Iris pigment epithelial cell (primary cell): ENCODE measurements at places on chromosomes 7 and 10.

DNA sequence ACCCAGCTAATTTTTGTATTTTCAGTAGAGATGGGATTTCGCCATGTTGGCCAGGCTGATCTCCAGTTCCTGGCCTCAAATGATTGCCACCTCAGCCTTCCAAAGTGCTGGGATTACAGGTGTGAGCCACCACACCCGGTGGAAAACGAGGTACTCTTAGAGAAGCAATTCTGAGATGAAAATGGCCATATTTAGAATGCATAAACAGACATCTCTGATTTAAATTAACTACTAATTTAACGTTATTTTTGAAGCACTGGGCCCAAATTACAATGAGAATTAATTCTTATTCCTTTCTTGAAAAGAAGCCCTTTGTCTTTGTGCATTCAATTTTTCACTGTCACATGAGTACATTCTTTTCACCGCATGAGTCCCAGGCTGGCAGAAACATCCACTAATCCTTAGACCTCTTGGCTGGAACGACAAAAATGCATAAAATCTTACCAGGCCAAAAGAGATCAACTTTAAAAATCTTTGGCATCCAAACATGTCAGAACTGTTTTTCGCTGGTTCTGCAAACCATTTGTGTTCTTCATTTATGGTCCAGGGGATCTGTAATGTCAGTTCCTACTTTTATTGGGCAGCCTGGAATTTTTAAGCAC lies 60.1 kb upstream of the CAPZA2 start:
- DNase-seq, result peak; percentile 68

DNA sequence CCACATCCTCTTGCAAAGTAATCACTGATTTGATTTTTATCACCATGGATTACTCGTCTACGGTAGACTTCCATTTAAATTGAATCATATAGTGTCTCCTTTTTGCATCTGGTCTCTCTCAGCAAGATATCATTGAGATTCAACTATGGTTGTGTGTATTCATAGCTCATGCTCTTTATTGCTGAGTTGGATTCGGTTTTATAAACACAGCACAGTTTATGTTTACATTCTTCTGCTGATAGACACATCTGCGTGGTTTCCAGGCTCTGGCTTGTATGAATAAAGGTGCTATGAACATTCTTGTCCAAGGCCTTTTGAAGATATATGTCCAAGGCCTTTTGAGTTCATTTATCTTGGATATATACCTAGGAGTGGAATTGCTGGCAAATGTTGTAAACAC lies 356.5 kb upstream of the CELF2 start:
- DNase-seq, result peak; percentile 69

DNA sequence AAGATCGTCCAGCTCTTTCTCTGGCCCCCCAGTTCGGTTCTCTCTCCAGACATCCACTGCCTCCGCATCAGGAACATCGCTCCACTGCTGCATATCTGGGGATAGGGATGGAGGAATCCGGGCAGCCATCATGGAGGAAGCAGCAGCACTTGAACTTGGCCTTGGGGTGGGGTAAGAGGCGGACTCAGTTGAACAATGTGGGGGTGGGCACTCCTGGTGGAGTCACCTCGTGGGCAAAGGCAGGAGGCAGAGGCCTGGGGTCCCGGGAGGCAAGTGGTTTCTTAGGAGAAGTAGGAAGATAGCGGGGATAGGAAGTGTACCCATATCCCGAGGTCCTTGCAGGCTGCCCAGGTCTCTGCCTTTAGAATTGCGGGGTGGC lies 98.3 kb downstream of the CHST15 start:
- DNase-seq, result no peak

GRCh38 chr7:151082141-151083070 lies 887 bp downstream of the TMUB1 start:
- no peak for DNase-seq

DNA sequence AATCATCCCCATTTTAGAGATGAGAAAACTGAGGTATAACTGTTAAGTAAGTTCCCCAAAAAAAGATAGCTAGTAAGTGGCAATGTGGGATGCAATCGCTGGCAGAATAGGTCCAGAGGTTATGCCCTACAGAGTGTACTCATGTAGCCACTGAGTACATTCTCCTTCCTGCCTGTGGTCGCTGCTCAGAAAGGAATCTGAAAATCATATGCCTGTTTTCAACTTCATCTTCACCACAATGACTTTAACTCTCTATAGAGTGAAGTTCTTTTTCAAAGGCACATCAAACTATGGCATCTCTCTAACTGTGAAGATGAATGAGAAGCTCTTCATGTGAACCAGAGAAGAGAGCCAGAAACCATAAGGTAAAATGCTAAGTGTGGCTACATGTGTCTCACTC lies 162.2 kb upstream of the SLC25A13 start:
- no peak for DNase-seq

GRCh38 chr10:58919927-58920654 lies 256.4 kb upstream of the PHYHIPL start:
- peak; percentile 74 for DNase-seq

- no peak for DNase-seq
Observed at GRCh38 chr7:138228119-138228518, 151.9 kb downstream of the AKR1D1 start.

GRCh38 chr7:16785846-16786245 lies 19.0 kb downstream of the AGR2 start:
- DNase-seq, result no peak

GRCh38 chr10:116139886-116140285 lies 133.1 kb downstream of the GFRA1 start:
- DNase-seq, result no peak

DNA sequence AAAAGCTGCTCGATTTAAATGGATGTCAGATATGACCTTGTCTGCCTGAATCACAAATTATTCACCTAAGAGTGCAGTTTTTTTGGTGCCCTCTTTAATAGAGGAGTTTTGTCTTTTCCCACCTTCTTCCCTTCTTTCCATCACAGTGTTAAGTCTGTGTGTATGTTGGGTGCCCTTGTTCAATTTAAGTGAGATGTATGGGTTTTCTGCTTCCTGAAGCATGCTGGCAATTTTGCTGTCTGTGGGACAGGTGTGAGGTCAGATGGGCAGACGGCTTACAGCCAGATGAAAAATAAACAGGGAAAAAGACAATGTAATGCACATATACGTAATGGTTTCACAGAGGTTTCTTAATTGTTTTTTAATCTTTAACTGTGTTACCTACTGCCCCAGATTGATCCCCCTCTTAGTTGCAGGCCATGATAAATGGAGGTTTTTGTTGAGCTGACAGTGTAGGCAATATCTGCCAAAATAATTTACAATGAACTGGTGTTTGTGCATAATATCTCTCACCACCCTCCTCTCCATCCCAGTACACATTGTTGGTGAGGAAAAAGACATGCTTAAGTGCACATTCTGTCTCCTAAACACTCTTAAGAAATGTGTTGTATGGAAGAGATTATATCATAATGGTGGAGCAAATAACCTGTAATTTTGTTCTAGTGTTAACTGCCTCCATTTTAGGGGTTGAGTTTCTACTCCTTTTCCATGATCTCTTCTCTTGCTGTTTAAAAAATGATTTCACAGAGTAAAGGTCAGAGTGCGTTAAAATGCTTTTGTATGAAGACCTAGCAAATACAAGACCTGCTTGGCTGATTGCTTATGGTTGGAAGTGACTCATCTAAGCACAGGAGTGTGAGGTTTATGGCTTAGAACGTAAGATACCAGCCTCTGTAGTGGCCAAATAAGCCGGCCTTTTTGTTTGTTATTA lies 123.9 kb downstream of the LRRC4 start:
- DNase-seq, result peak; percentile 93

GRCh38 chr10:49592726-49593563 lies 17.2 kb upstream of the SLC18A3 start:
- peak; percentile 43 for DNase-seq

GRCh38 chr10:26211781-26212444 lies 4.7 kb upstream of the GAD2 start:
- no peak for DNase-seq

GRCh38 chr7:153401795-153402720 lies 642.5 kb downstream of the ACTR3B start:
- no peak for DNase-seq

DNA sequence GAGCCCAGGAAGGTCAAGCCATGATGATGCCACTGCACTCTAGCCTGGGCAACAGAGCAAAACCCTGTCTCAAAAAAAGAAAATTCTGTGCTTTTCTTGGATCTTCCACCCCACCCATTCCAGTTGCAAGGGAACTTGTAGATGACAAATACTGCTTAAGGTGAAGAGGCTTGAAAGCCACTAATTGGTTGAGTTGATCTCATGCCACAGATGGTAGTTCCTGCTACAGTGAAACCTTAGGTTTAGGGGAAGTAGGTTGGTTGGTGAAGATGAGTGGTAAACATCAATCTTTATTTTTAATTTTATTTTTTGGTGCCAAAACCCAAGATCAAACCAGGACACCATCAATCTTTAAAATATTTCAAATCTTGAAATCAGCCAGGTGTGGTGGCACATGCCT lies 2.9 kb upstream of the GDI2 start:
- no peak for DNase-seq

DNA sequence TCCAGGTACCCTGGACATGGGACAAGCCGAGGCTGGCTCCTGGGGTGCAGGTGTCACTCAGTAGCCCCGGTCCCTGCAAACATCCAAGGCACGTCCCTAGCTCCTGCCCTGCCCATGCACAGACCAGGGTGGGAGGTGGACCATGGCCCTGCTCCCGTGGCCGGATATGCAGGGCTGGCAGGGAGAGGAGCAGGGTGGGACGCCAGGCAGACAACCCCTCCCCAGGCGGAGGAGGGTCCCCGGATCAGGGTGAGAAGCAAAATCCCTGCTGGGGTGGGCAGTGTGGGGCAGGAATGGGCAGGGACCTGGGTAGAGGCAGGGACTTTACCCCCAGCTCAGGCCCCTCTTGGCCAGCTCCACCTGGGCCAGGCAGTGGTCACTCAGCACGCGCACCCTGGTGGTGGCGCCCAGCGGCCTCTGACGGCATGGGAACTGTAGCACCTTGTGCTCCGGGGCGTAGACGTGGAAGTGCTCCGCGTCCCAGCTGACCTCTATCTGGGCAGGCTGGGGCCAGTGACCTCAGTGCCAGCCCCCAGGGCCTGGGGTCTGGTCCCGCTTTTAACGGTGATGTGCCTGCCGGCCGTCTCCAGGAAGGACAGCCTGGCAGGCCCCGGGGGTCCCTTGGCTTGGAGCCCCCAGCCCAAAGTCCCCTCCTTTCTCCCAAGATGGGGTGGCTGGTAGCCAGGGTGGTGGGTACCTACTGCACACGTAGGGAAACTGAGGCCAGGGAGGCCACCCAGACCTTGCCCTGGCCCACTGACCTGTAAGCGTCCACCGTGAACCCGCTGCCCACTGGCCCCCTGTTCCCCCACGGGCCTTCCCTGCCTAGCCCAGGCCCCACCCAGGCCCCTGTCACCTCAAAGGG lies 1.2 kb downstream of the GRIFIN start:
- no peak for DNase-seq

DNA sequence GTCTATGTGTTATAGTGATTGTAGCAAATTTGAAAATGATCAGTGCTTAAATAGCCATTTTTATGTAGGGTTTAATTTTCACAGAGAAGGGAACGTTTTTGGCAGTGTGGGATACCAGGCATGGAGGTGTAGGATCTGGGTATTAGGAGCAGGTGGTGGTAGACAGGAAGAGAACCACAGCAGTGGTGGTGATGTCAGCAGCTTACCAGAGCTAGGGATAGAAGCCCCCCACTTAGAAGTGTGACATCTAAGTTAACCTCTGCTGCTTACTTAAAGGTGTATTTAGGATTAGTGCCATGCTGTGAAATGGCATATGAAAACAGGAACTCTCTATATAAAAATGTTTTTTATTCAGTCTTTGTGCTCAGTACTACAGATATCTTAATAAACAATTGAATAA lies 73.8 kb downstream of the CREM start:
- DNase-seq, result no peak

GRCh38 chr10:89076120-89076519 lies 85.5 kb downstream of the FAS start:
- DNase-seq, result no peak

DNA sequence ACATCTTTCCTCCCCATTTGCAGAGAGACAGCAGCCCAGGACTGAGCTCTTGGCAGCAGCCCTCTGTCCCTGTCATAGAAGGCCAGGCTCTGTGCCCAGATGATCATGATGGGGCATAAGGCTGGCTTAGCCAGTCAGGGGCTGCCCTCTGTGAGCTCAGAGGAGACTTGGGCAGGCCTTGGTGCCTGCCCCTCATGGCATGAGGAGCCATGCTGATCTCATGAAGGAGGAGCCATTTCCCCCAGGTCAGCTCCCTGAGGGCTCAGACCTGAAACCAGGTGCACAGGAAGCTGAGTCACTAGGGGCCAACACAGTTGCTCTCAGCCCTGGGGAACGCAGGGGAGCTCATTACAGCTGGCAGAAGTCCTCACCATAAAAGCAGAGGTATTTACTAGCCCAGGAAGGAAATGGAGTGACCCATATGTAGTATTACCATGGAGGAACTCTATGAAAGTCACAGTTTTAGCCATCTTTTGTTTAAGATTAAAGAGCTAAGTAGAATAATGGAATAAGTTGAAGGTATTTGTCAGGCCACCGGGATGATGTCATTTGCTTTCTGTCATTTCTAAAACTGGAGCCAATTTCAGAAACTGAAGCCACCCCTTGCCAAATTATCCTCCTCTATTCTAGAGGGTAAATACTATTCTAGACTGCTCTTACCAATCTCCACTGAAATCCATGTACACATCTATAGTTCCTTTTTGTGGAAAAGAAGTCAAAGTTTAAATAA lies 362.4 kb upstream of the ZNF32 start:
- DNase-seq, result no peak

- no peak for DNase-seq
Observed at GRCh38 chr10:130929422-130930325, 381.8 kb downstream of the TCERG1L start.

- DNase-seq, result no peak
Observed at GRCh38 chr10:3833046-3833445, 48.0 kb upstream of the KLF6 start.

GRCh38 chr10:103692436-103692951 lies 162.9 kb downstream of the SH3PXD2A start:
- no peak for DNase-seq

GRCh38 chr7:141880960-141881359 lies 35.2 kb upstream of the OR9A4 start:
- no peak for DNase-seq

- DNase-seq, result no peak
Observed at GRCh38 chr10:23342213-23342884, 2.2 kb downstream of the C10orf67 start.

DNA sequence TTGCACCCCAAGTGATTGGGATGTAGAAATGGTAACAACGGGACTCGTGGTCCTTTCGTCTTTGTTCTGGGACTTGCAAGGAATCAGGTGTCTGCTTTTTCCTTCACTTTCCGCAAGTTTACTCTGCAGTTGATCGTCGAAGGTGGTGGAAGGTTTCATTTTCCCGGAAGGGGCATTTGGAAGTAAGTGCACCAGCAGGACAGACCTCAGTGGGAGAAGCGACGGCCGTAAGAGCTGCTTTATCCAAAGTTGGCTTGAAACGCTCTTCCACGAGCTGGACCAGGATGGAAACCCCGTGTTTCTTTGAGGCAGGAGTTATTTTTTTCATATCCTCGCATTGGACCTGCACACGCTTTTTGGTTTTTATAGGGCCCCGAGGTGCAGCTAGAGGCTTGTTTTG lies 1.2 kb downstream of the BRI3 start:
- no peak for DNase-seq

- DNase-seq, result no peak
Observed at GRCh38 chr7:99089914-99090629, 53.8 kb downstream of the SMURF1 start.
